ENCODE measurements at places on chromosomes 2 and 18. TPM values are rescaled to one million over a fixed set of nuclear protein-coding genes. Genes with fewer than 3 reads are reported as not detected.

The HAAO gene
- 14.1 TPM for total RNA-seq

The IL36RN gene
- not detected for total RNA-seq

The BCL2 gene
- 13.3 TPM for total RNA-seq

The CRACDL gene
- total RNA-seq: 25.5 TPM

The PSTPIP2 gene
- total RNA-seq: 9.9 TPM

The DYNAP gene
- not detected for total RNA-seq

The CYP1B1 gene
- total RNA-seq: 12.3 TPM

The MAP3K19 gene
- total RNA-seq: not detected

The SLC4A5 gene
- total RNA-seq: 7.2 TPM

The CLIP4 gene
- total RNA-seq: 32.8 TPM

The KCNJ3 gene
- total RNA-seq: 1.4 TPM

All from ureter (tissue), 1 donor.